ENCODE measurements at places on chromosomes 7 and 10.

GRCh38 chr10:10533437-10533836, 484.2 kb upstream of the CELF2 start:
- no peak for DNase-seq

- no peak for DNase-seq
These were observed 34.0 kb upstream of the DLD start for GRCh38 chr7:107856806-107857540.

- DNase-seq = no peak
These were observed 59.6 kb upstream of the ZMIZ1 start for GRCh38 chr10:79009145-79009544.

DNA sequence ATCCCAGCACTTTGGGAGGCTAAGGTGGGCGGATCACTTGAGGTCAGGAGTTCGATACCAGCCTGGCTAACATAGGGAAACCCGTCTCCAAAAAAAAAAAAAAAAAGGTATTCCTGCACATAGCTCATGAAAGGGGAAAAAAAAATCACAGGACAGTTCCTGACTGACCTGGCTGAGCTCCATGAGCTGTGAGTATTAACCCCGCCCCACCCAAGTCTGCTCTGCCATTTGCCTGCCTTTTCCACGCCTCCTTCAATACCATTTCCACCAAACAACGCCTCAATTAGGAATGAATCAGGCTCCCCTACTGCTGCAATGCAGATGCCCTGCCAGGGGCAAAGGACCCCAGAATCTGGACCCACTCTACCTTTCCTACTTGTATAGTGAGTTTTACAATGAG, 55.0 kb downstream of the PDIA4 start:
- no peak for DNase-seq

DNA sequence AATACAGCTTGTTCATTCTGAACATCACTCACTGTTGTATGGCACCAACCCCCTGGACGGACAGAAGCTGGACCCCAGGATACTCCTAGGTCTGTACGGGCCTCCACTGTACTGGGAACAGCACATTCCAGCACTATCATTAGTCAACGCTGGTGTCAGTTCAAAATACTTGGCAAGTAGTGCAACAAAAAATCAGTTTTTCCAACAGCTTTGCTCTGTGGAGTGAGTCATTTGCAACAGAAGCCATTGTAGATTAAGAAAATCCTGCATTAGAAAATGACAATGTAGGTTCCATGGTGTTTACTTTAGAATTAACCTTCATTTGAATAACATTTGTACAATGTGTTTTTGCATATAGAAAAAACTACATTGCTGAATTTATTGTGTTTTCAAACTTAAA, 266.6 kb downstream of the HDAC9 start:
- DNase-seq = no peak

DNA sequence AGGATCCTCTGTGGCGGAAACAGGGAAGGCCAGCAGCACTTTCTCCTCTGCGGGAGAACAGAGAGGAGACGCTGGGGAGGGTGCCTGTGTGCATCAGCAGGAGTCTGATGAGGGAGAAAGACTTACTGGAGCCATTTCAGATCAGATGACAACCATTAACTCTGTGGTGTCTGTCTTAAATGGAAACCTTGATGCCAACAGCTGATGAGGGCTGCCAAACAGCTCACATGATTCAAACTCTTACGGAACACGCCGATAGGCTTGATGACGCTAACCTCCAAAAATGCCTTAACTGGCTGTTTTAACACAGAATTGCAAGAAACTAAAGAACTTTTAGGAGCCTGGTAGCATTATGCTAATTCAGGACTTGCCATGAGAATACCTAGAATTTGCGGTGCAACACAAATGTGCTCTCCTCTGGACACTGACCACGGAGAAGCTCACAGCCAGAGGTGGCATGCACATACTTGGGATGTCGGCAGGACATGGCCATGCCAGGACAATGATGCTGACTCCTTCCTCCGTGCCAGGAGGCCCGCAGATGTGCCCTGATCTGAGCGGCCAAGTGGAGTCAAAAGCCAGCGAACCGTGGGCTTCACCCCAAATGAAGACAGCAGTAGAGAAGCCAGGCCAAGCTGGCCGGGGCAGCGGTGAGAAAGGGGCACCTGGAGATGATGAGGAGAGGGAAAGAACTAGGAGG, 154.9 kb downstream of the ZMYND11 start:
- no peak for DNase-seq

DNA sequence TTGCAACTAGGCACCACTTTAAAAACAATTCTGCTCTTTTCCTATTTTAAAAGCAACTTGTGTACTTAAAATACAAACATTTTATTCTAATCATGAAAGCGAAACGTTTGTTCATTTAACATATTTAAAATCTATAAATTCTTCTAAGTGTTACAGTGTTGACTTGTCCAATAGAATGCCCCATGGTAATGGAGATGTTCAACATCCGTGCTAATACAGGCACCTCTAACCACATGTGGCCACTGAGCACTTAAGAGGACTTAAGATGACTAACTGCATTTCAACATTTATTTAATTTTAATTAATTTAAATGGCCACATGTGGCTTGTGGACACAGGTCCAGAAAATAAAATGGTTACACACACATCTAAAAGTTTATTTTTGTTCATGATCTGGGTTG, 115.1 kb downstream of the TPK1 start:
- no peak for DNase-seq

- no peak for DNase-seq
These were observed 111.8 kb downstream of the HIP1 start for GRCh38 chr7:75626954-75627353.

Measured in GM18507 (cell line).